Activated naive CD8-positive, alpha-beta T cell treated with anti-CD3 and anti-CD28 coated beads for 36 hours (primary cell): ENCODE measurements at places on chromosomes 4 and X.

- DNase-seq, result no peak
Measured at GRCh38 chrX:155434906-155435743, 23.3 kb downstream of the F8A3 start.

- DNase-seq, result no peak
Measured at GRCh38 chr4:17562157-17562556, 14.8 kb upstream of the LAP3 start.

GRCh38 chrX:130716781-130717413, 186.1 kb downstream of the ENOX2 start:
- DNase-seq, result no peak

DNA sequence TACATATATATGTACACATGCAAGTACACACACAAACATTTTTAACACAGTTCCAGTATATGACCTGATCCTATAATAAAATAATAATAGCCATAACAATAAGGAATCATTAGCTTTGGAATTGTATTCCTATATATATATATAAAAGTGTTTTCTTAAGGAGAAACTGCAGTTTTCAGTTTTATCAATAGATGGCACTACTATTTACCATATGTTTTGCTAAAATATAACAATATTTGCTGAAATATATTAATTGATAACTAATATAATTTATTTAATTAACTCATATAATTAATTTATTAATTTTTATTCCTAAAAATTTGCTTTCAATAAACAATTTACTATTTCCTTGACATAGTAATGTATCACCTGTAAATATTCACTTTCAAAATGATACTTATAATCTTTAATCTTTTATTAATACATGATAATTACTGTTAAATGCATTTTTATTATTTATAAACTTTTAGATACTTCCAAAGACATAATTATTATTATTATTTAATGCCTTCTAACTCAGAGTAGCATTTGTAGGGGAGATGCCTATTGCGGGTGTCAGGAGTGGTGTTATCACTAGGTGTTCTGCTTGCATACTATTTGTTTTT, 599.5 kb downstream of the FSTL5 start:
- DNase-seq, result no peak

GRCh38 chrX:124226129-124226528, 106.3 kb upstream of the TEX13D start:
- no peak for DNase-seq

DNA sequence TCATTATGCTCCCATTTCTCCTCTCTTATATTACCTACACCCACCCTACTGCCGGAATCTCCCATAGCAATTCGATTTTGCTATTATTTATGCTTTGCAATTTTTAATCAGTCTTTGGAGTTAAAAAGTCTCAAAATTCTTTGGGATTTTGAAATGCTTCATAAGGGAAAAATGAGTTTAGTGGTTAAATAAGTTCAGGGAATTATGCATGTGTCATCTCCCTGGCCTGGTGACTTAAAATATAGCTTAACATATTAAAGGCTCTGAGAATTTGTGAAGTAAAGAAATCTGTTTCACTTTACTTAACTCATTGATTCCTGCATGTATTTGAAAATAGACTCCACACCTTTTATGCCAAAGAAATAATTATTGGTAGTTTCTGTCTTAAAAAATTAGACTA, 185.1 kb upstream of the DIPK2B start:
- no peak for DNase-seq

GRCh38 chrX:39381422-39381821, 580.2 kb downstream of the MID1IP1 start:
- DNase-seq, result no peak

DNA sequence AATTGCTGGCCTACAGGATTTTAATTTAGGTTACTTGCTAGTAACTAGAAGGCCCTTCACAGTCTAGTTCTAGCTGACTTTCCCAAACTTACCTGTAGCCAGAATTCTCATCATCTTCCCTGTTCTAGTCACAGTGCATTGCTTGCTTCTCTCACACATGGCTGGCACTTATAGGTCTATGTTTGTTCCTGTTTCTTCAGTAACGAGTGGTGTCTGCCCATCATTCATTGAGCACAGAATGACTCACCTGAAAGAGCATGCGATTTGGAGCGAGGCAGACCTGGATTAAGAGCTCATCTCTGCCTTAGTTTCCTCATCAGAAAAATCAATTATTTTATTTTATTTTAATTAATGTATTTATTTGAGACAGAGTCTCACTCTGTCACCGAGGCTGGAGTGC, 201.7 kb upstream of the ANK2 start:
- no peak for DNase-seq

- no peak for DNase-seq
Measured at GRCh38 chr4:8473920-8474590, 33.5 kb downstream of the TRMT44 start.

DNA sequence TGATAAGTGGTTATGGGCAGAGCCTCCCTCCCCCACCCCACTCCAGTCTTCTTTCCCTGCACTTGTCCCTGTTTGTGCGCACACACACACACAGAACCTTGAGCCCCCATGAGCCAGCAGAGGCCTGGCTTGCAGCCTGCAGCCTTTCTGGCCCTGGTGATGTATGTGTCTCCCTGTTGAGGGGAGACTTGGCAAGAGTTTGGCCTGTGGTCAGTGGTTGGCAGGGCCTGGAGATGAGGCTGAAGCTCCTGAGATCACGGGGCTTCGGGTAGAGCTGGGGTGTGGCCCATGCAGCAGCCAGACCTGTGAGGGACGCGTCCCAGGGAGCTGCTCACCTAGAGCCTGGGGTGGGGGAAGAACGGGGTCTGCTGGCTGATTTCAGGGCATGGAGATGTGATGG, 2.3 kb downstream of the GPR173 start:
- no peak for DNase-seq

GRCh38 chr4:158849681-158850080, 80.9 kb downstream of the FNIP2 start:
- DNase-seq, result no peak

GRCh38 chr4:181939199-181939945, 303.8 kb upstream of the TENM3 start:
- no peak for DNase-seq

DNA sequence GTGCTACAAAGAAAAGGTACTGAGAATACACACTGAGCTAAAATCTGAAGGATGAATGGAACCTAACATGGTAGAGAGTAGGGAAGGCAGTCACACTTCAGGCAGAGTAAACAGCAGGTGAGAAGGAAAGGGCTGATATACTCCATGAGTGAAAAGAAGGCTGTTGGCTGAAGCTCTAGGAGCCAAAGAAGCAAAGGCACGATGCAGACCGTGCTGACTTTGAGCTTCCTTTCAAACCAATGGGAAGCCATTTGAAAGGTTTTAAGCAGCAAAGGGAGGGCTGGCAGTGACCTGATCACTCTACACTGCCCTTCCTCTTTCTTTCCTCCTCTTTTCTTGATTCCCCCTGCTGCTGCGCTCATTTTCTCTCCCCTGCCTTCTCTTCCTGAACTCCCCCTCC, 66.4 kb downstream of the TMEM154 start:
- DNase-seq, result no peak

DNA sequence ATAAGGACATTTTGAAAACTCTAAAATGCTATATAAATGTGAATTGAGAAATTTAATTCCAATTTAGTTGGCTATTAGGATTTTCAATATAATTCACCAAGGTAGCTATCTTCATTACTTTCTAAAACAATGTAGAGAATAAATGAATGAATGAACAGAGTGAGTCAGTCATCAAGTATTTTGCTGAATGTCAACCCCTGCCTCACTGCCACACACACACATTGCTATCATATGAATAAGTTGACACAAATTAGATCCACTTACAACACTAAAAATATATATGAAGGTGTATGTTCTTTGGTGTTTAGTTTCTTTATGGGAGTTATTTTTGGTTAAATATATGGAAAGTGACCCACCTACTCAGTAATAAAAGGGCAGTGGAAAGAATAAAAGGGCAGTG, 141.4 kb upstream of the SMIM10 start:
- DNase-seq, result no peak

- DNase-seq, result no peak
Measured at GRCh38 chr4:98026362-98026761, 116.9 kb downstream of the STPG2 start.
